NCI-H774 (cell line): ENCODE measurements at places on chromosomes 7 and 10.

DNA sequence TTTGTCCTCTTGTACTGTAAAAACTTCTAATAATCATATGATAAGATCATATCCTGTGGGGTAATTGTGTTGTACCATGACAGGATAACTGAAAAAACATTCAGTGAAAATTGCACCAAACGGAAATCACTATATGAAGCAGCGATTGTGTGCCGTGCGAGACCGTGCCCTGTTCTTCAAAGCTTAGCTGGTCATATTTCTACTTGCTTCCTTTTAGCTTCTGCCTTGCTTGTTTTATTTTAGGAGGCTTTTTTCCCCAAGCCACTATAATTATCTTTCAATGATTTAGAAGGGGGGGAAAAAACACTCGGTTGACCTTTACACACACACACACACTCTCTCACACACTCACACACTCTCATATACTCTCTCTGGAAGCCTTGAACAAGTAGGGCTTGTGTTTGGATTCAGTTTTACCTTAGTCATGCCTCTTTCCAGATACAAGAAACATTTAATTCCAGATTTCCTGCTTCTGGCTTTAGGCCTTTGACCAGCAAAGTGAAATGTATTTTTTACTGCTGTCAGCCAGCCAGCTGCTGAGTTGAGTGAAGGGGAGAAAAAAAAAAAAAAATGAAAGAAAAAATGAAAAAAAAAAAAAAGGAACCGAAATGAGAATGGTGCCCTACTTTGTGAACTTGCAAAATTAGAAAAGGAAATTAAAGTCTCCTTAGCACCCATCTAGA is 181.4 kb downstream of the ARID5B start:
- no peak for DNase-seq

DNA sequence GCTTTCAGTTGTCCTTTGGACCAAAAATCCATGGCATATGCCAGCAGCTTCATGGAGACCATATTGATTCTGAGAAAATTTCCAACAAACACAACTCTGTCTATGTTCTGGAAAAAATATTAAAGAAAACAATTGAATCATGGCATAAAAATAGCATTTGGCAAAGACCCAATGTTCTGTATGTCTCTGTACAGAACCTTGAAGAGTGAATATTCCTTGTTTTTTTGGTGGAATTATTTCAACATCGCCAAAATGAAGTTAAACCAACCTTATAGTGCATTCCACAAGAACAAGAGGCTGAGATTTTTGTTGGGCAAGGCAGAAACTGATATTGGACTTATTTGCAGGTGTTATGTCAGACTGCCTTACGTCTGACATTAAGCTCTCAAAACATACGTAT is 53.3 kb upstream of the SLC16A12 start:
- DNase-seq: no peak

DNA sequence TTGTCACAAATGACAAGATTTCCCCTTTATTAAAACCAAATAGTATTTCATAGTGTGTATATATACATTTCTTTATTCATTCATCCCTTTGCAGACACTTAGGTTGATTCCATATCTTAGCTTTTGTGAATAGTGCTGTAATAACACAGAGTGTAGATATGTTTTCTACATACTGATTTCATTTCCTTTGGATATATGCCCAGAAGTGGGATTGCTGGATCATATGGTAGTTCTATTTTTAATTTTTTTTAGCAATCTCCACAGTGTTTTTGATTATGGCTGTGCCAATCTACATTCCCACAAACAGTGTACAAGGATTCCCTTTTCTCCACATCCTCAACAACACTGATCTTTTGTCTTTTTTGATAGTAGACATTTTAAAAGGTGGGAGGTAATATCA is 46.4 kb downstream of the CSTF2T start:
- DNase-seq: no peak

DNA sequence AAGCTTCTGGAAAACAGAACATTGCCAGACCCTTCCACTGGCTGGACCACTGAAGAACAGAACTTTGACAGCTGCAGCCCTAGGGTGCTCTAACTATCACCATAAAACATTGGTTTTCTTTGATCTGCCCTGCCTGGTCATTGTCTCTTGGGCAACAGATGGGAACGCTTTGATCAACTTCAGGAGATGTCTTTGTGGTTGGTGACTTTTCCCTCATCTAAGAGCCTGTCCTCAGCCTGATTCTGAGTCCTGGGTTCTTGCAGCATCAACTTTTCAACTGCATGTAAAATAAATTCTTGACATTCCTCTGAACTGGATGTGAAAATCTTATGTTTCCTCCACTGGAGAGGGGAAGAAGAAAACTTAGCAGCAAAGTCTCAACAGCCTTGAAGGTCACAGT is 53.1 kb upstream of the ZNRF2 start:
- DNase-seq: no peak

GRCh38 chr7:42886129-42886528 is 25.7 kb downstream of the C7orf25 start:
- DNase-seq: no peak

- no peak for DNase-seq
These were observed 2.5 kb downstream of the HSPB1 start for GRCh38 chr7:76304888-76305375.

DNA sequence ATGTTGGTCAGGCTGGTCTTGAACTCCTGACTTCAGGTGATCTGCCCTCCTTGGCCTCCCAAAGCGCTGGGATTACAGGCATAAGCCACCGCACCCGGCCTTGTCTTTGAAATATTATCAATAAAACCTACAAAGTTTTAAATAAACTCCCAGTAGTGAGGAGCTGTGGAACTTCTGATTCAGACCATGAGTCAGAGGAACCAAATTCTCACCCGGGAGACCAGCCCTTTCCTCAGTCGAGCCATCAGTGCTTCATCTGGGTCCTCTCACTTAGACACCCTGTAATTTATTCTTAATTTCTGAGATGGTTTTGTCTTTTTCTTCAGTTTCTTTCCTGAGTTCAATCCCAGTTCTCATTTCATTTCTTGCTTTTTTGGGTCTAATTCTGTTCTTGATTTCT is 68.6 kb downstream of the DYNC2I1 start:
- DNase-seq: no peak

- no peak for DNase-seq
These were observed 582.6 kb downstream of the PARD3 start for GRCh38 chr10:34232481-34232880.

GRCh38 chr7:43781726-43782607 is 23.5 kb downstream of the BLVRA start:
- no peak for DNase-seq

- peak; percentile 51 for DNase-seq
These were observed 651 bp downstream of the MYO3A start for GRCh38 chr10:25934621-25935139.

DNA sequence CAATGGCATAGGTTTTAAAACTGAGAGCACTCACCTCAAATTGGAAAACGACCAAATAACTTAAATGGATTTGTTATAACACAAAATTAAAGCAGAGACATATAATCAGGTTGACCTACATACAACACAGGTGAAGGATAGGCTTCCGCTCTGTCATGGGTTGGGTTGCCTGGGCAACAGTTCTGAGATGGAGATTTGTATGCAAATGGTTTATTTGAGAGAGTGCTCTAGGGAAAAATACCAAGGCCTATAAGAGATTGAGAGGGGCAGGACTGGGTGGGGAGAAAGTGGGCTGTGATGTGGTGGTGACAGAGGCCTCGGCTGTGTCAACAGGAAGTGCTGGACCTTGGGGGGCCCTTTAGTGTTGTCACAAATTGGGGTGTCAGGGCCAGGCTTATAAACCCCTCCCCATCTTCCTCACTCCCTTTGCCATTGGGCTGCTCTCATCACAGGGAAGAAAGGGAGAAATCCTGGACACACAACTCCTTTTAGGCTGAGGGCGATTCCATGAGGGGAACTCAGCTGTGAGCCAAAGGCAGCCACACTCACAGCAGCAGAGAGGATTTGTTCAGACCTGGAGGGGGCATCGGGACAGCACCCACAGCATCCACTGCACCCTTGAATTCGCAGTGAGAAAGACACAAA is 105.4 kb upstream of the LYZL1 start:
- DNase-seq: no peak

DNA sequence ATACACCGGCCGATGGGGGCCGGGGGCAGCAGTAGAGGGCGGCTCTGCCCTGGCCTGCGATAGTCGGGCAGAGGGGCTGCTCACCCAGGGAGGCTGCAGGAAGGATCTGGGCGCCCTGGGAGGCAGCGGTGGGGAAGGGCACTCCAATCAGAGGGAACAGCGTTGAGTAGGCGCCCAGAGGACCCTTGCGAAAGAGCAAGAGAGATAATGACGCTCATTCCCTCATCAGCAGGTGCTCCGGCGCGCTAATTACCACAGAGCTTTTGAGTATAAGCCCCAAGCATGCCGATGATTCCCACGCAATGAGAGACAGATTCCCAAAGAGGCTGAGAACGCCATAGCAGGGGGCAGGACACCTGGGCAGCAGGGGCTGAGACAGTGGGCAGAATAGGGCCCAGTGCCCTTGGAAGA is 215.3 kb downstream of the MAD1L1 start:
- no peak for DNase-seq

GRCh38 chr10:46077731-46078413 is 31.8 kb upstream of the MSMB start:
- DNase-seq: no peak

DNA sequence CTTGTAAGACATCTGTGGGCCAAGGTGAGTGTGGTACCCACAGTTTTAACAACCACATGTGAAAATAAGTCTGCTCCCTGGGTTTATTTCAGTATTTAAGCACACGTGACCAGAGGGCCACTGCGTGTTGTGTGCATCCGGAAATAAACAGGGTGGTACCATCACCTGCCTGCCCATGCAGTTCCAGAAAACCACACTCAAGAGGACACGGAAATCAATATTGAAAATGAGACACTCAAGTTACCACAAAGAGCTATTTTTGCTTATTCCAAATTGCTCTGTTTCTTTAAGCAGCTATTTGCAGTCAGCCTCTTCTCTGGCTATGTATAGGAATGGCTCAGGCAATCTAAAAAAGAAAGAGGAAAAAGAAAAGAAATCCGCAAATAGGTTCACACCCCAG is 71.8 kb upstream of the LOXL4 start:
- no peak for DNase-seq

DNA sequence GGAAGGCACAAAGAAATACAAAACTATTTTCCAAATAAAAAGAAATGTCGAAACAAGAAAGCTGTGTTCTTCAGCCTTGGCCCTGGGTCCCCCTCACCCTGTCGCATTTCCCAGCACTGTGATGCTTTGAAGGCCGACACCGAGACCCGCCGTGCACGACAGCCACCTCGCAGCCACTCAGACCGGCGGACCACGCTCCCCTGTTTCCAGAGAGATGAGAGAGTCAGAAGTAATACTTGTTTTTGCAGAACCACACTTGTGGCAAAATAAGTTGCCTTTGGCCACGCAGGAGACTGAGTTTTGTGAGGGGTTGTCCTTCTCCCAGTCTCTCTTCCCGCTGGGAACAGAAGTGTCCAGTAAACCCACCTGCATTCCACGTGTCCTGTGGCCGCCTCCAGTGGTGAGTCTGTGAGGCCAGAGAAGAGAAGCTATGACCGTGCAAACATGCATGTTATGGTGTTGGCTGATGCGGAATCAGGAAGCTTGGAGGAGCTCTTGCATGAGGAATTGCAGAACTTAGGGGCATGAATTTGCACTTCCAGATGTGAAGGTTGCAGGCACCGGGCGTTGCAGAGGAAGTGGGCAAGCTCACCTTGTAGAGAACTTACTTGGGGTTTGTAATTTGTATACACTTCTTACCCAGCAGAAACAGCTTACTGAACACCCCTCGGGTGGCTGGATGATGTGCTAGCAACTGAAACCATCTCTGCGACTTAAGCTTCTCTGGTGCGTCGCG is 194.5 kb downstream of the EBF3 start:
- DNase-seq: no peak

DNA sequence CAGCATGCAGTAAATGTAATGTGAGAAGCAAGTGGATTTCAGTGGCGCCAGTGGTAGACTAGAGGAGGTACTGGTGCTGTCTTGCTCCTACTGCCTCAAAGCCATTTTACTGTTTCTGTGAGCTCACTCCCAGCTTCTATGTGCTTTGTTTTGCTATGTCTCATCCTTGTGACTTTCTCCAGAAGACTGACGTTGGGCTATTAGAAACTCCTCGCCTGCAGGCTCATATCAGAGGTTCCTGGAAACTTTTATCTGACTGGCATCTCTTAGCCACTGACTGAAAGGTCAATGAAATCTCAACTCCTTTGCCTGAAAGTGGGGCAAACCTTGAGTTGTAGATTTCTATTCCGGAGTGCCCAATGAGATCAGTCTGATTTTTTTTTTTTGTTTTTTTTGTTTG is 66.4 kb upstream of the SORCS1 start:
- DNase-seq: no peak

GRCh38 chr10:127866276-127867013 is 26.3 kb downstream of the CLRN3 start:
- DNase-seq: no peak
